C1 segment of cervical spinal cord (tissue), 14 donors: ENCODE measurements at places on chromosomes 5 and 9.

DNA sequence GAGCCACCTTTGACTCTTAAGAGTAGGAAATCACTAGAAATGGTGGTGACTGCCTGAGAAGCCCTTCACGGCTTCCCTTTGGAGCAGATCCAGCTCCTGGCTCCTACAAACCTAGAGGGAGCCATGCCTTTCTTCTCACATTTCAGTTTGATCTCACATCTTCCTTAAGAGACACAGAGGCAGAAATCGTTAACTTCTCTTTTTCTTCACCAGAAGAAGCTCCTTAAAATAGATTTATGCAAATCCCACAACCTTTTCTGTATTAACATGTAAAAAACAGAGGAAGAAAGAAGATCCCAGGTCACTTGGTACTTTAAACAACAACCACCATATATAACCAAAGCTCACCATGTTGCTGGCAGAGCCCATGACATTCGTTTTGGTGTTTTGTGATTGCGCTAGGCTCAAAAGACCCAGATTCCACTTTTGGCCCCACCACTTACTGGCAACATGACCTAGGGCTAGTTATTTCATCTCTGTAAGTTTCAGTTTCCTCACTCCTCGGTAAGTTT, 29.6 kb downstream of the PAX5 start:
- no peak for DNase-seq

GRCh38 chr9:88801214-88801796, 190.0 kb upstream of the S1PR3 start:
- DNase-seq, result no peak

GRCh38 chr5:116562669-116563068, 12.0 kb downstream of the SEMA6A start:
- no peak for DNase-seq

GRCh38 chr5:157516626-157517325, 56.8 kb downstream of the NIPAL4 start:
- no peak for DNase-seq

DNA sequence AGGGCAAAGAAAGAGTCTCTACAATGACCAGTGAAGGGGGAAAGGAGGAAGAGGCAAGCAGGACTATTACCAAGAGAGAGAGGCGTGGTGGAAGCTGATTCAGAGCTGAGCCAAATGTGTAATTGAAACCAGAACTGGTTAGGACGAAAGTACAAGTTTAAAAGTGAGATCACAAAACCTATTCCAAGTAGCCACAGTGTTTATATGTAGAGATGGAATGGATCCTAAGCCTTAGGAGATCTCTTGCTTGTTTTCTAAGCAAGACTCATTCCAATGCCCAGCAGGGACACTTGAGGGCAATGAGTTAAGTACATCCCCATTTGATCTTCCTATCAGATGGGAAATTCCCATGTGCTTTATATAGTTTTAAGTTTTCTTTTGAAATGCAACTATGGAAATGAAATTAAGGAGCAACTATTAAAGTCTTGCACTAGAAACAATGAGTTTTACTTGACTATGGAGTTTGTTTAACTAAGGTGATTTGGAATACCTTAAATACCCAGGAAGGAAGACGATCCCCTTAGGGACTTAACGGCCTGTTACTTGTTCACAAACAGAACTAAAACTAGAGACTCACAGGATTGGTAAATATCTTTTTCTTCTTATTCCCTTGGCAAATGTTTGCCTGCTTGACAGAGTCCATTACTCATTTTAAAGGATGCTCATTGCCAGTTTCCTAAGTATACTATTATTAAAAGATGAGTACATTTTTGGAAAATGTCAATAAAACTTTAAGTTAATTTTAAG, 51.1 kb upstream of the SNX2 start:
- DNase-seq, result no peak
